ENCODE measurements at places on chromosomes 11 and 22. TPM values are rescaled to one million over a fixed set of nuclear protein-coding genes. Genes with fewer than 3 reads are reported as not detected.
A peak's percentile ranks its signal among the peaks of the same experiment; 100 is the strongest.

The NUP50 gene
- 80.1 TPM for total RNA-seq

GRCh38 chr11:31301549-31302510 lies 67.7 kb downstream of the DCDC1 start:
- no peak for DNase-seq

- peak; percentile 84 for DNase-seq
These were observed 1.3 kb upstream of the TM7SF2 start for GRCh38 chr11:65110354-65110861.

GRCh38 chr22:24408630-24409029 lies 18.8 kb upstream of the ADORA2A start:
- no peak for DNase-seq

DNA sequence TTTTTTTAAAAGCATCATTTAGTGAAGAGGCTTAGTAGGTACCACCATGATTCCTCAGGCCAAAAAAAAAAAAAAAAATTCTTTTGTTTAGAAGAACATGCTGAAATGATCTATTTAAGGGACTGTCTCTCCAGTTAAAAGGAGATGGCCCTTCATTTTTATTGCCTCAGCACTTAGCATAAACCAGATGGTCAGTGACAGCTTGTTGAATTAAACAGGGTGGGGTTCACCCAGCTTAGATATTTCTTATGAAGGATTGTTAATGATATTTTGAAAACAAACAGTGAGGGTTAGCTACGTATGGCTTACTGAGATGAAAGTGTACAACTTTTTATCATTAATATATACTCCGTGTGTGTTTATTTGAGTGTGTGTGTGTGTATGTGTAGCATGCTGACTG lies 203.7 kb downstream of the FAM181B start:
- peak; percentile 68 for DNase-seq

DNA sequence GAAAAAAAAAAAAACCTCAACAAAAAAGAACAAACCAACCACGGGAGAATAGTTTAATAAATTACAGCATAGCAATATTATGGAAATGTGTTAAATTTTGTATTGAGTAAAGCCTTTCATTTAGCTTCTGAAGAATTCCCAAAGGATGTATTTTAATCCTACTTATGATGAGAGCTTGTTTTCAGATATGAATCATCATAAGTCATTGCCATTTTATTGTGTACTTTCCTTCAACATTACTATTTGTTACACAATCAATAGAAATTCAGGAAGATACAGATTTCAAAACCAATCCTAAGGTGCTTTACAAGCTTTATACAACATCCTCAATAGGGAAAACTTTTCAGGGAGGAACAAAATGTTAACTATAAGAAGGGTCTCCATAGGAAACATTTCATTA lies 200.6 kb upstream of the CTSC start:
- DNase-seq = no peak

DNA sequence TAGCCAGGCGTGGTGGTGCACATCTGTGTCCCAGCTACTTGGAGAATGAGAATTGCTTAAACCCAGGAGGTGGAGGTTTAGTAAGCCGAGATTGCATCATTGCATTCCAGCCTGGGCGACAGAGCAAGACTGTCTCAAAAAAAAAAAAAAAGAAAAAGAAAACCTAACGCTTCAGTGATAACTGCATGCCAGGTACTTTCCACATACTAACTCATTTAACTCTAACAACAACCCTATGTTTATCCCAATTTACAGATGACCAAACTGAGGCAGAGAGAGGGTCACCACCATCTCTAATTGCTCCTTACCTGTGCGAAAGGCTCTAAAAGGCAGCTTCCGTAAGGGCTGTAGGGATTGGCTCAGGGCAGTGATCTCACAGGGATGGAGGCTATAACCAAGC lies 11.6 kb downstream of the PISD start:
- DNase-seq = no peak

- DNase-seq = no peak
These were observed 2.0 kb downstream of the NHERF4 start for GRCh38 chr11:119187123-119187892.

DNA sequence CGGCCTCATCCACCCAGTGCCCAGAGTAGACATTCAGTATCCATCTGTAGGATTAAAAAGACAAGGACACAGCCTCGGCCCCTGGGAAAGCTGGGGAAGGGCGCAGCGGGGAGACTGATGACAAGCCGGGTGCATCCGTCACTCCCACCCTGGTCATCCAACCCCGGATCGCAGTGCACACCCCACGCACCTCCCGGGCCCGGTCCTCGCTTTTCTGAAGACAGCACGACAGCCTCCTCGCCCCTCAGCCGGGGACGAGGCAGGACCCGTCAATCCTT lies 1.1 kb downstream of the FCHSD2 start:
- peak; percentile 24 for DNase-seq

DNA sequence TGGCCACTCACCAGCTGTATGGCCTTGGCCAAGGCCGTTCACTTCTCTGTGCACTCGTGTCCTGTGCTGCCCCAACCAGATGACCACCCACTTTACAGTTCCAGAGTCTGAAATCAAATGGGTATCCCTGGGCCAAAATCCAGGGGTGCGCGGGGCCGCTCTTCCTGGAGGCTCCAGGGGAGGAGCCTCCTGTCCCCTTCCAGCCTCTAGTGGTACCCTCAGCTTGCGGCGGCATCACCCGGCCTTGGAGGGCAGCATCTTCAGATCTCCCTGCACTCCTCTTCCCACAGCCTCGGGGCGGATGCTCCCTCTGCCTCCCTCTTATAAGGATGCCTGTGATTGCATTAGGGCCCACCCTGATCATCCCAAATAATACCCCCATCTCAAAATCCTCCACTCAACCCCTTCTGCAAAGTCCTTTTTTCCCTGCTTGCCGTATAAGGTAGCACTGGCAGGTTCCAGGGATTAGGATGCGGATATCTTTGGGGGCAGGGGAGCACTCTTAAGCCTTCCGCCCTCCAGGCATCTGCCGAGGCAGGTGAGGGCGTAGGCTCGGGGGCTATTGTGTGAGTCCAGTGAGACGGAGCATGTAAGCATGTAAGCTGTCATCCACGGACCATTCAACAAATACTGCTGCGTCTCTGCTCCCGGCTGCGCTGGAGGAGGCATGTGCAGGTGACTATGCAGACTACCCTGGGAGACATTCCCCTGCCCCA lies 24.4 kb upstream of the SHISAL1 start:
- DNase-seq = no peak

GRCh38 chr11:127997594-127997993 lies 589.8 kb downstream of the ETS1 start:
- no peak for DNase-seq

The CLDN5 gene
- 157 TPM for total RNA-seq

The TPBGL gene
- total RNA-seq = 0.11 TPM

GRCh38 chr11:128857341-128857740 lies 9.8 kb downstream of the KCNJ1 start:
- no peak for DNase-seq

GRCh38 chr11:27200779-27201453 lies 160.3 kb downstream of the BBOX1 start:
- DNase-seq = no peak

DNA sequence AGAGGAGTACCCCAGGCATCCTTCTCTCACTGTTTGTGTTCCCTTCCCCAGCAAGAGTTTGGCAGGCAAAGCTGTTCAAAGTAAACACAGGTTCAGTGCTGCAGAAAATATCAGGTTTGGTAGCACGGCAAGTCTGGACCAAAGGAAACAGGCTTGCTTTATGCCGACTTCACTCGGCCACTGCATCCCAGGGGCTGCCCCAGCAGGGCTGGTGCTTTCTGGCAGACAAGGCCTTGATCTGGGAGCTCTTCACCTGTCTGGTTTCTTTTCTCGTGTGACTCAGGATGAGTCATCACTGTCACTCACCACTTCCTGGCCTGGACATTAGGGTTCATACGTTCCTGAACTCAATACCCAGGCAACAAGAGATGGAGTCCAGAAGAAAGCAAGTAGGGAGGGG lies 52.6 kb upstream of the NAV2 start:
- DNase-seq = no peak

GRCh38 chr11:117885777-117886176 lies 9.3 kb upstream of the FXYD6 start:
- DNase-seq = peak; percentile 88
